ENCODE measurements at places on chromosomes 6 and 20.
A peak's percentile ranks its signal among the peaks of the same experiment; 100 is the strongest.

GRCh38 chr6:89723046-89723445 is 84.5 kb upstream of the LYRM2 start:
- DNase-seq: no peak

GRCh38 chr6:157538168-157538567 is 157.2 kb downstream of the ZDHHC14 start:
- DNase-seq: no peak

DNA sequence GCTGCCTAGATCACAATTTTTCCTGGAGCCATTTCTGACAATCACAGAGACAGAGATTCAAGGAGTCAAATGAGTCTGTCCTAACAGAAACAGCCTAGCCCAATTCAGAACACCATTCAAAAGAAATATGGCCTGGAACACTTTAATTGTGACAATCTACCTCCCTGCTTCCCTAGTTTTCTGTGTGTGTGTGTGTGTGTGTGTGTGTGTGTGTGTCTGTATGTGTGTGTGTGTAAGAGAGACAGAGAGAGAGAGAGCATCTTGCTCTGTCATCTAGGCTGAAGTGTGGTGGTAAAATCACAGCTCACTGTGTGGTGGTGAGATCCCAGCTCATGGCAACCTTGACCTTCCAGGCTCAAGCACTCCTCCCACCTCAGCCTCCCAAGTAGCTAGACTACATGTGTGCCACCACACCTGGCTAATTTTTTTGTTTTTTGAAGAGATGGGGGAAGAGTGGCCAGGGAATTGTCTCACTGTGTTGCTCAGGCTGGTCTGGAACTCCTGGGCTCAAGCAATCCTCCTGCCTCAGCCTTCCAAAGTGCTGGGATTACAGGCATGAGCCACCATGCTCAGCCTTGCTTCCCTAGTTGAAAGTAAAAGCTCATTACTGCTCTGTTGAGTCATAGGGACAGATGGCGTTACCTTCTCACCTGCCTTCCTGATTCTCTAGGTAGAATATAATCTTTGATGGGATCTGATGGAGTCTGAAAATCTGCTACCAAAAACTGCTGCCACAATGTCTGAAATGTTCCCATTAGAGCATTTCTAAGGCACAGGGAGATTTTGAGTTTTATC is 89.6 kb upstream of the BEND6 start:
- DNase-seq: no peak

GRCh38 chr6:34919651-34920050 is 30.6 kb downstream of the ANKS1A start:
- no peak for DNase-seq

- peak; percentile 28 for DNase-seq
These were observed 346 bp upstream of the SLC44A4 start for GRCh38 chr6:31879143-31879542.

DNA sequence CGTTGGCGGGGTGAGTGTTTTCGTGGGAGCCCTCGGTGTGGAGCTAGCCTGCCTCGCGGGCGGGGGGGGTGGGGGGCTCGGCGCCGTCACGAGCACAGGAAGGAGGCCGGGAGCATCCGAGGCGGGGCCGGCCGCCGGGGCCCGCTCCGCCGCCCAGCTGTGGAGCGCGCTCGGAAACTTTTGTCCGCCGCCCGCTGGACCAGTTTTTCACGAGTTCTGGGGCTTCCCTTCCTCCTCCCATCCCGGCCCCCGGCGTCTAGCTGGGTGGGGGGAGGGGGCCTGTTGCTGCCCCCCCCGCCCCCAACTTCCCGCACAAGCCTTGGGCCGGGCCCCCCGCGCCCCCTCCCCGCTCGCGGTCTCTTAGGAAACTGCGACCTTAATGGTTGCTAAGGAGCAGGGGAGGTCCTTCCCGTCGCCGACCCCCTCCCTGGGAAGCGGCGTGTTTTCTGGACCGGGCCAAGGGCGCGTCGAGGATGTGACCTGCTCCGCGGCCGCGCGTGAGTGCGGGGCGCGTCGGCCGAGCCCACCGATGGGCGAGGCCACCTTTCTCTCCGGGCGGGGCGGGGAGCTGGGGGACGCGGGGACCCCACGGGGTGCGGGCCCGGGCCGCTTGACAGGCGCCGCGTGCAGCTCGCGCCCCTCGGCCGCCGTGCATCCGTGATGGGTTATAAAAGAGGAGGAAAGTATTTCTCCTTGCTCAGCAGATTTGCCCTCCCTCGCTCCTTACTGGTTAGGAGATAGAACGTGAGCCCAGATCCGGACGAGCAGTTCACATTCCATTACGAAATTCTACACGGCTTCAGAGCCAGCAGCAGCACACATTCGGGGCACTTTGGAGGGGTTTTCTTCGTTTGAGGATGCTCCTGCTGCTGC is 1.4 kb downstream of the RREB1 start:
- peak; percentile 31 for DNase-seq

GRCh38 chr6:162856885-162857284 is 129.1 kb downstream of the PACRG start:
- DNase-seq: peak; percentile 59

GRCh38 chr6:103750603-103751002 is 1109.1 kb downstream of the HACE1 start:
- DNase-seq: no peak

GRCh38 chr6:30955367-30956042 is 14.7 kb downstream of the MUCL3 start:
- peak; percentile 72 for DNase-seq

GRCh38 chr6:30981942-30982772 is 1.4 kb upstream of the MUC21 start:
- DNase-seq: peak; percentile 58

- no peak for DNase-seq
These were observed 855.5 kb upstream of the MAP3K7 start for GRCh38 chr6:91442342-91442741.

- no peak for DNase-seq
These were observed 501.1 kb downstream of the MEI4 start for GRCh38 chr6:78153976-78154375.

GRCh38 chr6:145765449-145765848 is 30.1 kb upstream of the EPM2A start:
- DNase-seq: no peak

- no peak for DNase-seq
These were observed 16.4 kb upstream of the UQCC2 start for GRCh38 chr6:33727932-33728331.

DNA sequence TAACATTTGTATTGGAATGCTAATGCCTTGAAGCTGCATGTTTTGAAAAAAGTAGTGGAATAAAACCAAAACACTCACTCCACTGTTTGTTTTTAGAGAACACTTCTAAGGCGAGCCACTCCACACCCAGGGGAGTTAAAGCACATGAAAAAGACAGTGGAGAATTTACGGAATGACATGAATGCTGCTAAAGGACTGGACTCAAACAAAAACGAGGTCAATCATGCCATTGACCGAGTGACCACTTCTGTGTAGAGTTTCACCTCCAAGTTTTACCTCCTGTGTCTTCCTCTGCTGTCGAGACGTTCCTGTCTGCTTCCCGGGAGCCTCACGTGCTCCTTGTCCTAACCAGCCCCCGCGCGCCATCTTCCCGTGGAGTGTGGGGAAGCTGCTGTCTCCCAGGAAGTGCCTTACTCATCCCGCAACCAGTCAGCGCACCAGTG is 127.8 kb downstream of the LRRC1 start:
- no peak for DNase-seq

DNA sequence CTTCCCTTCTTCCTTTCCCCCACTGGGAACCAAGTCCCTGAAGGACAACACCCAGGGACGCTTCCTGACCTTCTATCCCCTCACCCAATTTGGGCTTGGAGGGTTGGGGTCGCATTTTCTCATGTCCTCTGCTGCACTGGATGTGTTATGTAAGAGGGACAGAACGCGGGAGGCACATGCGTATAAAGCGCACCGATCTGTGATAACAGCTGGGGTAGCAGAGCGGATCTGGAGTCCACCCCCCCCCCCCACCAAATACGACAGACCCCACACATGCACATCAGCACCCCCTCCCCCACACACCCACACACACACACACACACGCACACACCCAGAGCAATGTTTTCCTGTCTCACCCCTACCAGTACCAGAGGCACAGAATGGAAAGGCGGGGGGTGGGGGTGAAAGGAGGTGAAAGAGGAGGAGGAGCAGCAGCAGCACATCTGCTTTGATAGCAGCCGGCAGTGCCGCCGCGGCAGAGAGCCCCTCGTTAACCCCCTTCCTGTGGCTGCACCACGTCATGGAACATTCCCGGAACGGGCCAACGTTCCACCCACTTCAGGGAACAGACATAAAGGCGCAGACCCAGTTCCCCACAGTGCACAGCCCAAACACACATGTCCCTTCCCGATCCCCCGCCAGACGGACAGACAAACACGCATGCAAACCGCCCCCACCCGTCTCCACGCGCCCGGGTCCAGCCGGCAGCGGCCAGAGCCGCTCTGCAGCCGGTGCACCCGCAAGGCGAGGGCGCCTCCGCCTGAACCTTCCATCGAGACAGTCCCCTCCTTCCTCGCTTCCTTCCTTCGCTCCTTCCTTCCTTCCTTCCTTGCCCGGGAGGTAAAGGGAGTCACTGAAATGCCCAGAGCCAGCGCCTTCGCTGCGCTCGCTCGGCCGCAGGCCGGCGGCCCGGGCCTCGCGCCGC is 590 bp downstream of the HIVEP2 start:
- DNase-seq: peak; percentile 65

GRCh38 chr6:53728570-53729194 is 63.1 kb upstream of the KLHL31 start:
- DNase-seq: peak; percentile 78

DNA sequence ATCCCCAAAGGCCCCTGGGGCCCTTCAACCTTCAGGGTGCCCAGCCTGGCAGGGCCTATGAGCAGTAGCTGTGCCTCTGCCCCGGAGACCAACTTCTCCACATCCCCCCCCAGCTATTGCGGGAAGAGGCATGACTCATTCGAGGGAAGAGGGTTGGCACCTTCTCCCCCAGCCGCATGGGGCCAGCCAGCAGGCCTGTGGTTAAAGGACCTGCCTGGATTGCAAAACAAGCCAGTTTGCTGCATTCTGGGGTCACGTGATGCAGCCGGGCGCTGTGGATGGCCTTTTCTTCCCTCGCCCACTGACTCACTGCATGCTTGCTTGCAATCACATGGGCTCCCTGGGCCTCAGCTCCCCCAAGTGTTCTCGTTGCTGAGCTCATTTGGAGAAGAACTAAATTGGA is 182.5 kb downstream of the MAFB start:
- peak; percentile 94 for DNase-seq

DNA sequence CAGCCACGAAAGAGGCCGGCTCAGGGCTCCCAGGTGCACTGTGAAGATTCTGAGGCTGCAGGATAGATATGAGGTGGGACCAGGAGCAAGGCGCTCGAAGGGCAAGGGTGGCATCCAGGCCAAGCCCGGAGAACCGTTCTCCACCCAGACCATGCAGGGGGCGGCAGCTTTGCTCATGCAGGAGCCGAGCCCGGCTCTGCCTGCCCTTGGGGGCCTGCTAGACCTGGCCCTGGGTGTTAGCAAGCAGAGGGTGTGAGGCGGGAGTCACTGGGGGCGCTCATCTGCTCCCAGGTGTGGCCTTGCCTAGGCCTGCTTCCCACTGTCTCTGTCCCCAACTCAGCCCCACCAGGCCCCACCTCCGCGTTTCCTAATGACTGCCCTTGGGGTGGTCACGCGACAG is 59.4 kb downstream of the WDR27 start:
- no peak for DNase-seq

- DNase-seq: peak; percentile 65
These were observed 21.0 kb downstream of the SRSF3 start for GRCh38 chr6:36615018-36615761.

DNA sequence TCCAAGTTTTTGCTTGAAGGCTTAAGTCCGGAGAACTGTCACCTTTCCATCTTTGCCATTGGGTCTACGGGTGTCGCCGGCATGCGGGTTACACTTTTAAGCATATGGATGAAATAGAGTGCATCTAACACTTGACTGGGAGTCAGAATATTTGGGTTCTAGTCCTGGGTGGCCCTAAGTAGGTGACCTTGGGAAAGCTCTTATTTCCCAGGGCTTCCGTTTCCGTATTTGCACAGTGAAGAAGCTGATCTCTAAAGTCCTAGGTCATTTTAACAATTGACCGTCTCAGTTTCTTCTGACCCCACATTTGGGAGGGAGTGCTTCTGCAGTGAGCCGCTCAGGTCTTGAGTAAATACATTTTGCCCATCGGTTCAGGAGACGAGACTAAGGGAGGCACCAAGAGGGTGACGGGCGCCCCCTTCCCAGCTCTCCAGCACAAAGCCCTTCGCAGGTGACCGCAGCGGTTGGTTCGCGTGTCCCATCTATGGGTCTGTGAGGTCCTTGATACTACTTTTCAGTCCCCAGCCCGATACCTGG is 651 bp upstream of the BLTP3A start:
- peak; percentile 76 for DNase-seq

GRCh38 chr6:41672816-41673703 is 34.8 kb downstream of the MDFI start:
- DNase-seq: no peak

DNA sequence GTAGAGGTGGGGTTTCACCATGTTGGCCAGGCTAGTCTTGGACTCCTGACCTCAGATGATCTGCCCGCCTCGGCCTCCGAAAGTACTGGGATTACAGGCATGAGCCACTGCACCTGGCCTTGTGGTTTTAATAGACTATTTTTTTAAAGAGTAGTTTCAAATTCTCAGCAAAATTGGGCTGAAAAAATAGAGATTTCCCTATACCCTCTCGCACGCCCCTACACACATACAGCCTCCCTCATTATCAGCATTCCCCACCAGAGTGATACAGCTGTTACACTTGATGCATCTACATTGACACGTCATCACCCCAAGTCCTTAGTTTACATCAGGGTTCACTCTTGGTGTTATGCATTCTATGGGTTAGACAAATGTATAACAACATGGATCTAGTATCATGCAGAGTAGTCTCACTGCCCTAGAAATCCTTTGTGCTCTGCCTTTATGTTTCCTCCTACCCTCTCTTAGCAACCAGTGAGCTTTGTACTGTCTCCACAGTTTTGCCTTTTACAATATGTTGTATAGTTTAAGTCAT is 103.6 kb downstream of the CDYL start:
- no peak for DNase-seq

GRCh38 chr6:148451690-148452089 is 109.1 kb downstream of the SASH1 start:
- no peak for DNase-seq

DNA sequence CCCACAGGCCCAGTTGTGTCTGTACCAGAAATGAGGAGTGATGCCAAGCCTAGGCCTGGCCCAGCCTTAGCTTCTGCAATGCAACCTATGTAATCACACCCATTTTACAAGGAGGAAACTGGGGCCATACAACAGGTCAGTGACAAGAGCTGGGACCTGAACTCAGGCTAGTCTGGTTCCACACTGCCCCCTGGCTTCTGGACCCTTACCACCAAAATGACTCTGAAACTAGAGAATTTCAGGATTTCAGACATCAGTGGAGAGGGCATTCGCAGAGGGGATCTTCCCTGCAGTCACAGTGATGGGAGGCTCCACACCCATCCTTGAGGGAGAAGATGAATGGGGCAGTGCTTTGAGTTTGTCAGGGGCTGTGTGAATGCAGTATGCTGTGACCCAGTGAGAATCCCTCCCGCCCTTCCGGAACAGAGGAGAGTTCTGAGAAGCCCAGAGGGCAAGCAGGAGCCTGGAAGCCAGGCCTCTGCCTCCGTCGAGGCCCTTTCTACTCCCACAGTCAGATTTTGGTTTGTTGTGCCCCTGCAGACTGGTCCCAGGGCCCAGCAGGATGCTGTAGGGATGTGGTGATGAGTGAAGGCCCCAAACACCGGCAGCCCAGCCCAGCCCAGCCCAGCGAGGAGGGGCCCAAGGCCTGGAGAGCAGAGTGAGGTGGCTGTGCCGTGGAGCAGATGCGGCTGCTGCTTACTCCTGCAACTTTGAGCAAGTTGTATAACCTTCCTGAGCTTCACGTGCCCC is 48.1 kb upstream of the MYL9 start:
- peak; percentile 30 for DNase-seq

GRCh38 chr20:52171025-52171424 is 20.6 kb downstream of the ZFP64 start:
- DNase-seq: no peak
